ENCODE measurements at places on chromosomes 6 and 20. TPM values are rescaled to one million over a fixed set of nuclear protein-coding genes. Genes with fewer than 3 reads are reported as not detected.

EYS gene
- not detected for total RNA-seq

SIRPD gene
- not detected for total RNA-seq

KHDRBS2 gene
- total RNA-seq: not detected

IGF2R gene
- 154 TPM for total RNA-seq

TRIM31 gene
- total RNA-seq: not detected

ZC3H12D gene
- total RNA-seq: not detected

C20orf202 gene
- total RNA-seq: under 0.01 TPM

USP49 gene
- 2.9 TPM for total RNA-seq

TSBP1 gene
- not detected for total RNA-seq

POPDC3 gene
- 67.4 TPM for total RNA-seq

ACTL10 gene
- total RNA-seq: 2.9 TPM

CLPSL1 gene
- not detected for total RNA-seq

ERMARD gene
- total RNA-seq: 12.3 TPM

RCAN2 gene
- 0.33 TPM for total RNA-seq
